ENCODE measurements at places on chromosomes 2 and 18. TPM values are rescaled to one million over a fixed set of nuclear protein-coding genes. Genes with fewer than 3 reads are reported as not detected.
A peak's percentile ranks its signal among the peaks of the same experiment; 100 is the strongest.

DNA sequence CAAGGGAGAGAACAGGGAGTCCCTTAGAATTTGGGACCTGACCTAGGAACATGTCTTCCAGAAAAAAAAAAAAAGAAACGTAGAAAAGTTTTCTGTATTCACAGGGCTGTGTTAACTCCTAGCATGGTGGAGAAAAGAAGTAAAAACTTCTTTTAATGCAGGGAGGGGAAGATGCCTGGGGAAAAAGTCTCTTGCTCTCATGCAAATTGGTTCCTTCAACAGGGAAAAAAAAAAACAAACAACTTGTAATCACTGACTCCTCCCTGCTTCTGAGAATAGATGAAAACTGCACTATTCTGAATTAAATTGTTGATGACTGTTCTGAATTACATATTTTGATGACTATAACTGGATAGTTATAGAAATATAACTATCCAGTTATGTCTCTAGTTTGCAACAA, 933.2 kb downstream of the TRIB2 start:
- no peak overlapping the region for H3K27ac ChIP-seq
- H3K4me3 ChIP-seq, result no peak overlapping the region
- H3K36me3 ChIP-seq, result no peaks in the 10 kb centered on the region
- no peaks in the 10 kb centered on the region for H3K27me3 ChIP-seq

DNA sequence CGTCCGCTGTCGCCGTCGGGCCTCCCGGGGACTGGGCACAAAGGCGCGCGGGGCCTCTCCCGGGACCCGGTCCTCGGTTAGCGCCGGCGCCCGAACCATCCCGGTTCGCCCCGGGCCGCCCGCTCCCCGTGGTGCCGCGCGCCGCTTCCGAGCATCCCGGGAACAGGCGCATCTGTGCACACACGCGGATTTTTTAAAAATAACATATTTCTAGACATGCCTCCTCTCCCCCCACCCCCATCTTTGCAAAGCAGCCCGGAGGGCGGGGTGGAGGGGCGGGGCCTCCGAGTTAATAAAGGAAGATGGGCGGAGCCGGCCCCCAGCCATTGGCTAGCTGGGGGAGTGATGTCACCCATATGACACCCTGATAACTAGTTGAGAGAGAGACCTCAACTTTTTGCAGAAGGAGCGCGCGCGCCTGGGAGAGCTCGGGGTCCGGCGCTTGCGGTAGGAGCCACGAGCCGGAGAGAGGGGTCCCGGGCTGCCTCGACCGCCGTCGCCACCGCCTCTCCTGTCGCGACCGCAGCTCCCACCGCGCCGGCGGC, at the start of gene SOX11:
TSS of gene SOX11 (plus strand) at position 400 of the 545 bp plus-strand sequence. CDS start 338 bp downstream, outside the sequence.
- H3K27ac ChIP-seq, result no peak within 1 kb of the TSS
- no peaks in the 10 kb centered on the region for H3K36me3 ChIP-seq
- no peak within 1 kb of the TSS for H3K4me3 ChIP-seq
- H3K4me1 ChIP-seq, result no peaks in the 10 kb centered on the region

- no peak overlapping the region for H3K4me3 ChIP-seq
- no peaks in the 10 kb centered on the region for H3K36me3 ChIP-seq
- DNase-seq, result peak; percentile 34
- peaks cover 2% of the 10 kb centered on the region for H3K4me1 ChIP-seq
- H3K27me3 ChIP-seq, result no peaks in the 10 kb centered on the region
- no peak overlapping the region for H3K27ac ChIP-seq
Measured at GRCh38 chr2:165648801-165649200, 145.2 kb downstream of the GALNT3 start.

Gene METTL8
- polyA plus RNA-seq, result 10.8 TPM

Gene RAX
- polyA plus RNA-seq, result not detected
